ENCODE measurements at places on chromosomes 1 and 21.

GRCh38 chr1:117820694-117821381 lies 108.6 kb downstream of the GDAP2 start:
- no peak for DNase-seq

DNA sequence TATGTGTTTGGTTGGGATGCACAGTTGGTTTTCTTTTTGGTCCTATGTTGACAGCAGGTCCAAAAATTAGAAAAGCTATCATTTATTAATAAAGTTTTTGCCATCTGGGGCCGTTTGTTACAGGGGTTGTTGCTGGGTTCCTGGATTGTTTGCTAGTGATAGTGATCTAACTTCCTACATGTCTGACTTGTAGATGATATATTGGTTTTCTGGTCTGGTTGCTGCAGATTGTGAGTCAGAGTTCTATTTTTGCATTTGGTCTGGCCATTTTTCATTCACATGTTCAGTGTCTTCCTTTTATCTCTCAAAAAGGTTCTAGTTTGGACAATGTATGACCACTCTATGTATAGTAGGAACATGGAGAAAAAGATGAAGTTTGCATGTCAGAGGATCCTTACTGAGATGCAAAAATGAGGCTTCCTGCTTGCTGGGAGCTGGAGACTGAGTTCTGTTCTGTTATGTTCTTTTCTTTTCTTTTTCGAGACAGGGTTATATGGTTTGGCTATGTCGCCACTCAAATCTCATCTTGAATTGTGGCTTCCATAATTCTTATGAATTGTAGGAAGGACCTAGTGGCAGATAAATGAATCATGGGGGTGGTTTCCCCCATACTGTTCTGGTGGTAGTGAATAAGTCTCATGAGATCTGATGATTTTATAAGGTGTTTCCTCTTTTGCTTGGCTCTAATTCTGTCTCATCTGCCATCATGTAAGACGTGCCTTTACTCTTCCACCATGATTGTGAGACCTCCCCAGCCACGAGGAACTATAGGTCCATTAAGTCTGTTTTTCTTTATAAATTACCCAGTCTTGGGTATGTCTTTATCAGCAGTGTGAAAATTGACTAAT lies 4.2 kb upstream of the NVL start:
- no peak for DNase-seq

DNA sequence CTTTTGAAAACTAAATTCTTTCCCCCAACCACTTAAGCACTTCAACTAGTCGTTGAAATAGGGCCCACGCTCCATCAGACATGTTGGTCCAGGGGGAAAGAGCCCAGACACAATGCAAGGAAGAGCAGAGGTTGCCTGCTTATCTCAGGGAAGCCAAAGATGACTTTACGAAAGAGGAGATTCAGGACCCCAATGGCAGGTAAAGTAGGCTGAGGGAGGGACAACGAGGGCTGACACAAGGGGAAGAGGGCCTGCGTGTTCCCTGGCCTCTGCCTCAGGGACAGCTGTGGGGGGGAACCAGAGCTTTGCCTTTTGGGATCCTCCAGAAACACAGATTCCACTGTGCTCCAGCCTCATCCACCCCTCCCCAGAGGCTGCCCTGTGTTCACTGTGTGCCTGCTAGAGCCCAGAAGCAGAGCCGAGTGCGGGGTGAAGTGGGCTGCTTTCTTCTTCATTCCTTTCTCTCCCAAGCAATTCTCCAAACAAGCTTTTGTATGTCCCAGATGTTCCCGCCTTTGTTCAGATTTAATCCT lies 135.5 kb upstream of the GRIK3 start:
- DNase-seq: no peak

DNA sequence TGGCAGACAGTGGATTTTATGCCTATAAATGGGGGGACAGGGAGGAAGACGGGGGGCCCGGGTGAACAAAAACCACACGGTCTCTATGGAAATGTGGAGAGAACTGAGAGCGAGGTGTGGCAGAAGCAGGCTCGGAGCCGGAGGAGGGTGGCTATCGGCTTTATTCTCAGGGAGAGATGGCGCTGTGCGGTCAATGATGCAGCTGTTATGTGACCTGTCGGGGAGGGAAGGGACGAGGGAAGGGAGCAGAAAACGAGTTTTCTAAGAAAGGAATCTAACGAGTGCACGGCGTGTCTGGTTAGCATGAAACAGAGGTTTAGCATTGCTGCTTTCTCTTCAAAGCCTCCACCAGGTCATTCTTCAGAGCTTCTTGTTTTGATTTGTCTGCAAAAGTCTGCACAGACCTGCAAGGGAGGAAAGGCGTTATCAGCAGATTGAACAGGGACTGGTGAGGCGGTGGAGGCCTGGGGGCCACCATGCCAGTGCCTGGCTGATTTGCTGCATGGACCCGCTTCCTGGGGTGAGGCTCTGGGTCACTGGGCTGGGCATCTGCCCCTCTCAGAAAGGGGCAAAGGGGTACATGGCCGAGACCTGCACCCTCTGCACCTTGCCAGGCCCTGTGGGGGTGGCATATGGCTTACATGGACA lies 27.2 kb downstream of the SLC66A1 start:
- DNase-seq: no peak

- DNase-seq: no peak
These were observed 25.7 kb downstream of the WDR4 start for GRCh38 chr21:42853621-42854020.

GRCh38 chr21:42047821-42048613 lies 23.1 kb upstream of the UMODL1 start:
- no peak for DNase-seq

DNA sequence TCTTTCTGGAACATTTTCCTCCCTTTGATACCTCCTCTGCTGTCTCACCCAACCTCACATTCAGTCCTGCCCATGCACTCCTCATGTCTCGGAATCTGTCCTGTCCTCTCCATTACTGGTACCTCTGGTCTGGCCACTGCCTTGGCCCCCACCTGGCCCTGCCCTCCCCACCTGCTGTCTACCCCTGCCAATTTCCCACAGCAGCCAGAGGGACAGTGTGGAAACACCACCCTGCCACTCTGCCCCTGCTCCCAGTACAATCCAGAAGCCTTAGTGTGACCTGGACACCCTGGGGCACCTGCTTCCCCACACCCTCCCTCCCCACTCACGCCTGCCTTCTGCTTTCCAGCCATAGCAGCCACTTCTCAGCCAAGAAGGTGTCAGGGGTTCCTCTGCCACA lies 534.4 kb downstream of the MATN1 start:
- no peak for DNase-seq

DNA sequence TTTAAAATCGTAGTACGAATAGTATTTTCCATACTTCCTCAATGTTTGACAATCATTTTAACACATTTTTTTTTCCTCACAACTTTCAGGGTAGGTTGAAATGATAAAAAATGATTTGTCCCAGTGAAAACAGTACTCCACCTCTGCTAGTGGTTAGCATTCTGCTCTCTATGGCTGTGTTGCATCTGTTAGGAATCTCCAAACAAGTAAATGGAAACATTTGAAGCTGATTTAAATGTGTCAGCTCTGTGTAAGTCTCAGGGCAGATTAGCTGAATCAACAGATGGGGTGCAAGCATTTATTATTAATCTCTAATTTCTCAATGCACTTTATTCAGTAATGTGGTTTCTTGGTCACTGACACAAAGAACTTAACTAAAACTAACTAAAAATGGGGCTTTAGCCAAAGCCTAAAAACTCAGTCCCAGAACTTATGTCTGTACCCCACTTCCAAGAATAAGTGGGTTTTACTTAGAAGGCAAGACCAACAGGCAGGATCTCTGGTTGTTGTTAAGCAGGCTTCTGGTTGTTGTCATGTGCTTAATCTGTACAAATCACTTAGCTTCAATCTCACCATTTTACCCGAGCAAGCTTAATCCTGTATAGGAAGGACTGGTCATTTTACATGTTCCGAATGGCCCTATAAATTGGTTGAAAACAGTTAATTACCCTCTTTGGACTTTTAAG lies 67.8 kb downstream of the PRRX1 start:
- no peak for DNase-seq

GRCh38 chr1:218620956-218621355 lies 275.8 kb downstream of the TGFB2 start:
- DNase-seq: no peak

- DNase-seq: no peak
These were observed 14.2 kb downstream of the RIMS3 start for GRCh38 chr1:40651138-40651857.

GRCh38 chr1:1565340-1565739 lies 9.3 kb downstream of the SSU72 start:
- no peak for DNase-seq

DNA sequence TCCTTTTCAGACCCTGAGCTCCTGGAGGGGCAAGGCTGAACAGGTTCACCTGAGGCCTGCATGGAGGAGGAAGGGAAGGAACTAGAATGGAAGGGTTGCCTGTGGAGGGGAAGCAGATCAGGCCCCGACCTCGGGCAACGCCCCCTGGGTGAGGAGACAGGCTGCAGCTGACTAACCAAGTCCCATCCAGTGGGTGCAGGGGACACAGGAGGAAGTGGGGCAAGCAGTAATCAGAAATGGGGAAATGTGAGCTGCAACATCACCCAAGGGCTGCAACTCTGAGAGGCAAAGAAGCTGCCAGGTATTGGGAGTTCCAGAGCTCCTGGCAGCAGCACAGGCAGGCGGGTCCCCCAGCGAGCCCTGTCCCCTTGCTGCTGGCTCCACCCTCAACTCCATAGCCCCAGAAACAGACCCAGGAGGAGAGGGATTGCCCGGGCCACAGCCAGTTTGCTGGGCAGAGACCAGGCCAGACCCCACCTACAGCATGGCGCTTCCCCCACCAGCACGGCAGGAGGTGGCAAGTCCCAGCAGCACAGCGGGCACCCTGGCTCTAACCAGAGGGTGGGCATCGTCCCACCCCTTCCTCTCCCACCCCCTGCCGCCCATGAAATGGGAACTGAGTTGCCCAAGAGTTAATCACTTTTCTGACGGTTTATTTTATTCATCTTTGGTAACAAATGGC lies 38.5 kb downstream of the MRPL37 start:
- DNase-seq: no peak

DNA sequence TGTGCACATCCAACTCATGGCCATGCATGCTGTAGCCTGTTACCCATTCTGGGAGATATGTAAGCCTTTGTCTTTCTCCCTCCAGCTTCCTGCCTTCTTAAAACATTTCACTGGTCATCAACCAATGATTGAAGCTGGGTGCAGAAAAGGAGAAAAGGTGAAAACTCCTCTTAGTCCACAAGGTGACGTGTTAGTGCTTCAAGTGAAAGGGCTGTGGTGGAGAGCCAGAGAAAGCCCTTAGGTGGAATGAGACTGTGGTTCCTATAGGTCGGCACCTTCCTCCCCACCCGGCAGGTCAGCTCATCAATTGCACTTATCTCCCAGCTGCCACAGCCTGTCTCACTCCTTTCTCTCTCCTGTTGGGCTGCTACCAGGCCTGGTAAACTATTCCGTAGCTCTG lies 30.4 kb downstream of the ERG start:
- no peak for DNase-seq

- DNase-seq: no peak
These were observed 136.6 kb upstream of the HMGB4 start for GRCh38 chr1:33727310-33727709.

- no peak for DNase-seq
These were observed 21.2 kb upstream of the CENPF start for GRCh38 chr1:214581785-214582184.

DNA sequence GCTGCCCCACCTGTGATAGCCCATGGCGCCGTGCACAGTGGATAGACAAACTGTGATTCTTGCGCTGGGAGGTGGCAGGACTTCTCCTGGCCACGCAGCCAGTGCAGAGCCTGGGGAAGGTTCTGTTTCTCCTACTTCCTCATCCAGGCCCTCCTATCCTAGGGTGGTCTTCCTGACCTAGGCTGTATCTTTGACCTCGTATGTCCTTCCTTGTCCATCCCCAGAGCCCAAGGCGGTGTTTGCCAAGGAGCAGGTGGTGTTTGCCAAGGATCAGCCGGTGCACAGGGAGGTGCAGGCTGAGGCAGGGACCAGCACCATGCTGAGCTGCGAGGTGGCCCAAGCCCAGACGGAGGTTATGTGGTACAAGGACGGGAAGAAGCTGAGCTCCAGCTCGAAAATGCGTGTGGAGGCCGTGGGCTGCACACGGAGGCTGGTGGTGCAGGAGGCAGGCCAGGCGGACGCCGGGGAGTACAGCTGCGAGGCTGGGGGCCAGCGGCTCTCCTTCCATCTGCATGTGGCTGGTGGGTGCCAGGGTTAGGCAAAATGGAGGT lies 63.9 kb downstream of the OBSCN start:
- DNase-seq: no peak

DNA sequence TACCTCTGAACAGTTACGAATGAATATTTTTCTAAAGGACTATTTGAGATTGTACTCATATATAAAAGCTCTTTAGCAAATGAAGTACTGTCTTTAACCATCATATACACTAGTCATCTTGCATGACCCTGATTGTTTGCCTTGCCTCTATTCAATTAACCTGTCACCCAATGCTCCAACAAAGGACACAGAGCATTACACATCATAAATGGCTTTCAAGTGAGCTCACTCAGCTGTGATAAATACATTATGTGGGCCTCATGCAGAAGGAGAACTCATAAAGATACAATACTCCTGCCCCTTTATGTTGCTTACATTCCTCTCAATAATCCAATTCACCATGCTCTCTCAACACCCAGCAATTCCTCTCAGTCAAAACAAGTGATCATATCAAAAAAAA lies 993.0 kb upstream of the PRMT6 start:
- DNase-seq: peak; percentile 82

DNA sequence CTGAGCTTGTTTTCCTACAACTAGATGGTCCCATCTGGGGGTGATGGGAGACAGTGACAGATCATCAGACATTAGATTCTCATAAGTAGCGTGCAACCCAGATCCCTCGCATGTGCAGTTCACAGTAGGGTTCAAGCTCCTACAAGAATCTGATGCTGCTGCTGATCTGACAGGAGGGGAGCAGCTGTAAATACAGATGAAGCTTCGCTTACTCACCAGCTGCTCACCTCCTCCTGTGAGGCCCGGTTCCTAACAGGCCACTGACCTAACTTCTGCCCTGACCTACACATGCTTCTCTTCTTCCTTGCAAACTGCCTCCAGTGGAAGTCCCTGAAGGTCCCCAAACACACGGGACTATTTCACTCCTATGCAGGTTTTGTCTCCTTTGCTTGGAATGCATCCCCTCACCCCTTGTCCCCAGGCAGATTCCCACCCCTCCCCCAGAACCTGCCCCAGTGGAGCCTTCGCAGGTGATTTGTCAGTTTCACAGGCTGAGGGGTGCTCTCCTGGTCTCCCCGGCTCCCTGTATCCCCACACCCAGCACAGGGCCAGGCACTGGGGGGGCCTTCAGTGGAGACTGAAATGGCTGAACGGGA lies 5.7 kb upstream of the ZBTB48 start:
- DNase-seq: no peak
